Left renal cortex interstitium (tissue), 4 donors: ENCODE measurements at places on chromosomes 7 and 10. TPM values are rescaled to one million over a fixed set of nuclear protein-coding genes. Genes with fewer than 3 reads are reported as not detected.

The SPOCK2 gene
- 170 TPM for polyA plus RNA-seq

The CCL24 gene
- polyA plus RNA-seq: not detected

The BCAP29 gene
- 48.3 TPM for polyA plus RNA-seq

The OR9A4 gene
- polyA plus RNA-seq: not detected

The OR2A5 gene
- polyA plus RNA-seq: not detected

GRCh38 chr10:30701451-30702173 lies 72.1 kb upstream of the LYZL2 start:
- DNase-seq: no peak

GRCh38 chr10:86355571-86356038 lies 11.0 kb downstream of the GRID1 start:
- DNase-seq: no peak

GRCh38 chr7:962401-963081 lies 8.1 kb upstream of the ADAP1 start:
- DNase-seq: no peak
